Occipital lobe (tissue), 3 donors: ENCODE measurements at places on chromosomes 2 and 18. TPM values are rescaled to one million over a fixed set of nuclear protein-coding genes. Genes with fewer than 3 reads are reported as not detected.

CYS1 gene
- 2.0 TPM for total RNA-seq

TTR gene
- 0.31 TPM for total RNA-seq

VWA3B gene
- 0.31 TPM for total RNA-seq

TIA1 gene
- total RNA-seq = 461 TPM

CFC1 gene
- not detected for total RNA-seq

LAMA1 gene
- total RNA-seq = 15.1 TPM

STPG4 gene
- 0.78 TPM for total RNA-seq

C2orf80 gene
- total RNA-seq = 28.7 TPM

CRYBA2 gene
- not detected for total RNA-seq

NCOA1 gene
- 148 TPM for total RNA-seq

ACMSD gene
- not detected for total RNA-seq
